Osteoblast (primary cell): ENCODE measurements at places on chromosomes 4 and X. TPM values are rescaled to one million over a fixed set of nuclear protein-coding genes. Genes with fewer than 3 reads are reported as not detected.

DNA sequence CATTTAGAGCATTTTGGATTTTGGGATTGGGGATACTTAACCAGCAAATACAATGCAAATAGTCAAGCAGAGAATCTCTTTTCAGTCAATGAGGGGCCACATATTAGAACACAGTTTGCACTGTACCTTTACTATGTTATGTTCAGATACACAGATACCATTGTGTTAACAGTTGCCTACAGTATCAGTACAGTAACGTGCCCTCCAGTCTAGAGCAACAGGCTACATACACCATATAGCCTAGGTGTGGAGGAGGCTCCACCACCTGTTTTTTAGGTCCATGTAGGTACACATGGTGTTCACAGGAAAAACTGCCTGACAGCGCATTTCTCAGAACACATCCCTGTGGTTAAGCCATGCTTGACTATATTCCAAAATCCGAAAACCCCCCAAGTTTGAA is 9.1 kb downstream of the GRPEL1 start:
- H3K27ac ChIP-seq: no peak overlapping the region
- H3K36me3 ChIP-seq: peaks cover 70% of the 10 kb centered on the region
- H3K4me3 ChIP-seq: no peak overlapping the region
- peaks cover 5% of the 10 kb centered on the region for H3K4me1 ChIP-seq

Gene IGFBP7
- 680 and 715 TPM in 2 replicates for total RNA-seq

GRCh38 chrX:14697451-14697850 is 168.1 kb downstream of the GLRA2 start:
- H3K27me3 ChIP-seq: no peaks in the 10 kb centered on the region
- DNase-seq: peak; percentile 15
- peaks cover 3% of the 10 kb centered on the region for H3K4me1 ChIP-seq
- H3K36me3 ChIP-seq: no peaks in the 10 kb centered on the region
- no peak overlapping the region for H3K27ac ChIP-seq

DNA sequence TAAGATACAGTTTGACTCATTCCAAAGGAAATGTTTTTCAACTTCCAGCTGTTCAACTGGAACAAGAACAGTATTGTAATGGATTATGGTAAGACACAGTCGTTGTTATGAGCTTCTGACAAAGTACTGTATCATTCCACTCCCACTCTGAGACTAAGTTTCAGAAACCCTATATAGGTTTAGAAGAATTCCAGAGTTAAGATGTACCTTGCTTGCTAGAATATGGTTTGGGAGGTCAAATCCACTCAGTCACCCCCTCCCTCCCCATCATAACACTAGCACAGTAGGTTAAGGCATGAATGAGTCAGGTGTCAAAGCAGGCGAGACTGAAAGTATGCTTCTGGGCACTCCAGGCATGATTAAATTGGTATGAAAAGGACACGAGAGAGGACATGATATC is 339.7 kb downstream of the DMD start:
- H3K27ac ChIP-seq: no peak overlapping the region
- H3K36me3 ChIP-seq: no peaks in the 10 kb centered on the region
- DNase-seq: no peak
- no peak overlapping the region for H3K4me3 ChIP-seq
- H3K4me1 ChIP-seq: no peaks in the 10 kb centered on the region

Gene TCEAL2
- total RNA-seq: not detected in 2 replicates

- H3K27ac ChIP-seq: no peak overlapping the region
- peaks cover 32% of the 10 kb centered on the region for H3K36me3 ChIP-seq
- no peaks in the 10 kb centered on the region for H3K4me1 ChIP-seq
- no peak overlapping the region for H3K4me3 ChIP-seq
- no peaks in the 10 kb centered on the region for H3K27me3 ChIP-seq
Measured at GRCh38 chr4:102585329-102585728, 84.2 kb downstream of the NFKB1 start.

DNA sequence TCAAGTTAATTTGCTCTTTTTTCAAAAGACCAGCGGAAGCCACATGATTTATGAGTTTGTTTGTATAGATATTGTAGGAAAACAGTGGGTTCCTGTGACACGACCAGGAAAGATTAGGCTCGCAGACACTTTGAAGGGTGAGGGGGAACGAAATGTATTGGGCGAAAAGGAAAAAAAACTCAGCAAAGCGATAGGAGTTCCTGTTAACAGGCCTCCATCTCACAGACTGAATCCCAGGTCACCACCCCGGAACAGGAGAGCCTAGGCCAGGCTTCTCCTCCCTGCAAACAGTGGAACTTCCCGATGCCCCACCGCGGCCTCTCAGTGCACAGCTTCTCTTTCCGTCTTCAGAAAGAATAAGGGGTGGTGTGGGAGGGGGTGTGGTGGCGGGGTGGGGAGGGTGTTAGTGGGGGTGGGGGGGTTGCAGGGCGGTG is 181.8 kb upstream of the GPRIN3 start:
- peaks cover 16% of the 10 kb centered on the region for H3K4me1 ChIP-seq
- no peak for DNase-seq
- no peak overlapping the region for H3K27ac ChIP-seq
- H3K27me3 ChIP-seq: no peaks in the 10 kb centered on the region
- no peaks in the 10 kb centered on the region for H3K36me3 ChIP-seq

Gene TAF7L
- 0.29 and 0.36 TPM in 2 replicates for total RNA-seq

Gene ABHD18
- total RNA-seq: 8.3 and 10.1 TPM in 2 replicates

Gene CLDN34
- total RNA-seq: under 0.01 TPM in 1 of 2 replicates, not detected in the other

GRCh38 chrX:24487571-24487970 is 22.5 kb downstream of the PDK3 start:
- H3K4me3 ChIP-seq: no peak overlapping the region
- DNase-seq: no peak
- H3K27me3 ChIP-seq: no peaks in the 10 kb centered on the region
- no peaks in the 10 kb centered on the region for H3K36me3 ChIP-seq
- H3K4me1 ChIP-seq: no peaks in the 10 kb centered on the region
- H3K27ac ChIP-seq: no peak overlapping the region

DNA sequence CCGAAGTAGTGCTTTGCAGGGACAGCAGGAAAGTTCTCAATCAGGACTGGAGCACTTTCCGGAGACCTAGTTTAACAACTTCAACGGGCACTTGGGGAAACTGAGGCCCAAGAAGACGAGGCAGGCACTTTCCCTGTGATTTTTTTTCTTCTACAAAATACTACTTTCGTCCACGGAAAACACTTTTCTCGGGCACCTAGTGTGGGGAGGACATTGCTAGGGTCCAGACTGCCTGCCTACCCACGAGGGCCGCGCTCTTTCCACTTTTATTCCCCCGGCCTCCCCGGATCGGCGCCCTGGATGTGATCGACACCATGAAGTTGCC is 125.4 kb upstream of the CXorf66 start:
- no peak overlapping the region for H3K4me3 ChIP-seq
- peaks cover 4% of the 10 kb centered on the region for H3K27me3 ChIP-seq
- no peak overlapping the region for H3K27ac ChIP-seq

DNA sequence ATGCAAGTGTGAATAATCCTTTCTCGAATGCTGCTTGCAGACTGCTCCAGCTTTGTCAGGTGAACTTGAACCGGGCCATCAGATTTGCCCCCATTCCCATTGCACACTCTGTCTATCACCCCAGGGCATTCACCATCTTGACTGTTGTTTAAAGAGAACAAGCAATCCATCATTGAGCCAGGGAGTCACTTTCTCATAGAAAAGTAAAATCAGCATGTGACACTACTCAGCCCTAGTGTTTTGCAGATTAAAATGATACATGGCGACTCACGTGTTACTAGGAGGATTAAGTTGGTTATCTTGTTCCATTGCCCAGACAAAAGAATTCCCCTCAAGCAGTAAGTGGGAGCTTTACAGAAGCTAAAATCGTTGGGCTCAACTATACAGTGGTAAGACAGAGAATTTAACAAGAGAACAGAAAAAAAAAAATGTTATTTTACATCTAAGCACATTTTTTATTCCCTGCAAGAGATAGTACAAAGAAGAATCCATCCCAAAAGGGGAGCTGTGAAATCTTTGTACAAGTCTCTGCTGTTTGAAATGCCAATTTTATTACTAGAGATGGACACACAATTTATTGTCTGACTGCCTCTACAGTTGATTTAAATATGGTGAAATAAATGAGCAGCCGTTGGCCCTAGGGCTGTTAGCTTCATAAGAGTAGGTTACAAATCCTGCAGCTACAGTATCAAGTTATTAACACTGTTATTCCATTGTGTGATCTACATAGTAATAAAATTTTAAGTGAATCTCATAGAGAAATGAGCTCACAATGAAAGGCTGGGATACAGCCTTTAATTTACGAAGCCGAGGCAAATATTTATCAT is 67.5 kb downstream of the NEUROG2 start:
- DNase-seq: peak; percentile 57
- no peak overlapping the region for H3K27ac ChIP-seq
- no peaks in the 10 kb centered on the region for H3K4me1 ChIP-seq
- H3K27me3 ChIP-seq: no peaks in the 10 kb centered on the region
- no peaks in the 10 kb centered on the region for H3K36me3 ChIP-seq
- H3K4me3 ChIP-seq: no peak overlapping the region

Gene TKTL1
- total RNA-seq: not detected in 2 replicates

DNA sequence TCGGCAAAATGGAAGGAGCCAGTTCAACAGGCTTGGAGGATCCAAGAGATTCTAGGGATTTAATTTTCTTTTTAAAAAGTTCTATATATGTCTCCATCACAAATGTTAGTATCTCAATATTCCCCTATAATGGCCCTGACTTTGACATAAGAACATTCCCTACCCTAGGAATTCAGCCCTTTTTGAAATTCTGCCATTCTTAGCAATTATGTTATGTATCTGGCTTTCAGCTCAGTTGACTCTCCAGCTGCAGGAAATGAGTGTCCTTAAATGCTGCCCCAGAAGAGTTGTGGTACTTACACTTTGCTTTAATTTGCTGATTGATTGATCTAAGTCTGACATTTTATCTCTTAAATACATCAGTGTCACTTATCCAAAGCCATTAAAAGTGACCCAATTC is 1454.3 kb downstream of the FSTL5 start:
- no peaks in the 10 kb centered on the region for H3K36me3 ChIP-seq
- H3K4me3 ChIP-seq: no peak overlapping the region
- no peaks in the 10 kb centered on the region for H3K27me3 ChIP-seq
- H3K27ac ChIP-seq: no peak overlapping the region
- DNase-seq: no peak
- H3K4me1 ChIP-seq: no peaks in the 10 kb centered on the region

Gene CYSLTR1
- total RNA-seq: under 0.01 TPM in 1 of 2 replicates, not detected in the other

GRCh38 chrX:11540532-11541377 is 125.0 kb downstream of the ARHGAP6 start:
- H3K36me3 ChIP-seq: no peaks in the 10 kb centered on the region
- peak; percentile 32 for DNase-seq

DNA sequence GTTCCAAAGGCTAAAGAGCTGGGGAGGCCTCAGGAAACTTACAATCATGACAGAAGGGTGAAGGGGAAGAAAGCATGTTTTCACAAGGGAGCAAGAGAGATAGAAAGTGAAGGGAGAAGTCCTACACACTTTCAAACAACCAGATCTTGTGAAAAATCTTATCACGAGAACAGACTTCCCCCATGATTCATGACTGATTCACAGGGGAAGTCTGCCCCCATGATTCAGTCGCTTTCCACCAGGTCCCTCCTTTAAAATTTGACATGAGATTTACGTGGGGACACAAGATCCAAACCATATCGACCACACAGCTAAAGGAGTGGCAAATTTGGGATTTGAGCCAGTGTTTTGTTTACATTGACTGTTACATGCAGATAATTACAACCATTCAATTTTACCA is 971.1 kb upstream of the HS3ST1 start:
- H3K4me3 ChIP-seq: no peak overlapping the region
- H3K36me3 ChIP-seq: no peaks in the 10 kb centered on the region
- H3K27ac ChIP-seq: no peak overlapping the region
- H3K4me1 ChIP-seq: no peaks in the 10 kb centered on the region
- H3K27me3 ChIP-seq: no peaks in the 10 kb centered on the region
- DNase-seq: peak; percentile 49

Gene OTC
- total RNA-seq: not detected in 2 replicates

DNA sequence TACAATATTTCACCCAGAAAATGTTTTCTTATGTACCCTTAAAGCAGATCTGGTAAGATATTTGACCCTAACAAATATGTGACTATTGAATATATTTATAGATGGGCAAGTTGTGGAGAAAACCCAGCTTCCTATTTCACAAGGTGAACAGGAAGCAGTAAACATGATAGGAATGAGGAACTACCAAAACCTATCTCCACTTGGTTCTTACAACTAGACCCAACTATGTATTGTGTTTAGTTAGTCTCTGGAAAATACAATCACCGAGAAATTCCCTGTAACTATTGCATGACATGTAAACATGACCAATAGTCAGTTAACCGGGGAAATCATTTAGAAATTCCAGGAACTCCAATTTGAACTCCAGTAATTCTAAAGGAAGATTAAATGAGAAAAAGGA is 8.4 kb upstream of the RXFP1 start:
- H3K27ac ChIP-seq: no peak overlapping the region
- no peaks in the 10 kb centered on the region for H3K4me1 ChIP-seq
- DNase-seq: no peak

Gene NHSL2
- total RNA-seq: 1.1 and 1.8 TPM in 2 replicates

GRCh38 chr4:26717332-26717731 is 133.4 kb downstream of the TBC1D19 start:
- no peak overlapping the region for H3K27ac ChIP-seq
- no peak overlapping the region for H3K4me3 ChIP-seq
- no peak for DNase-seq
- H3K36me3 ChIP-seq: no peaks in the 10 kb centered on the region
- H3K27me3 ChIP-seq: no peaks in the 10 kb centered on the region
- H3K4me1 ChIP-seq: peaks cover 7% of the 10 kb centered on the region

GRCh38 chrX:56793112-56793430 is 64.0 kb downstream of the NBDY start:
- H3K36me3 ChIP-seq: no peaks in the 10 kb centered on the region
- DNase-seq: no peak
- H3K27ac ChIP-seq: no peak overlapping the region
- no peaks in the 10 kb centered on the region for H3K4me1 ChIP-seq
- H3K4me3 ChIP-seq: no peak overlapping the region

DNA sequence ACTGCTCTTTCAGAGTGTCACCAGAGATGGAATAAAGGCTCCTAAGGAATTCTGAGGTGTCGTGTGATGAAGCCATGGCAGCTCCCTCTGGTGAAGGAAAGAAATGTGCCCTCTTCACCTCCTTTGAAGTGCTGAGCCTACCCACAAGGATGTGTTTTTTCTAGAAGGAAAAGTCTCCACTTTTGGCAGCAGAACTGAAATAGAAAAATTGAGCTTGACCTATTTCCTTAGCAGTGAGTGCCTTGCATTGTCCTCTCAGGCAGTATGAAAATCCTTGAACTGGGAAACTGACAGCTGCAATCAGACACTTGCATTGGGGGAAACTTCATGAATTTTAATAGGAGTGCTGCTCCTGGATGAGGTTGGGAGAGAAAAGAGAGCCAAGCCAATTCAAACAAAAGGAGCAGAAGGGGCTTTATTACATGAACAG is 95.2 kb downstream of the DCLK2 start:
- peaks cover 44% of the 10 kb centered on the region for H3K4me1 ChIP-seq
- H3K4me3 ChIP-seq: no peak overlapping the region
- no peak overlapping the region for H3K27ac ChIP-seq
- no peaks in the 10 kb centered on the region for H3K36me3 ChIP-seq
- no peaks in the 10 kb centered on the region for H3K27me3 ChIP-seq

Gene CT47B1
- not detected in 2 replicates for total RNA-seq

DNA sequence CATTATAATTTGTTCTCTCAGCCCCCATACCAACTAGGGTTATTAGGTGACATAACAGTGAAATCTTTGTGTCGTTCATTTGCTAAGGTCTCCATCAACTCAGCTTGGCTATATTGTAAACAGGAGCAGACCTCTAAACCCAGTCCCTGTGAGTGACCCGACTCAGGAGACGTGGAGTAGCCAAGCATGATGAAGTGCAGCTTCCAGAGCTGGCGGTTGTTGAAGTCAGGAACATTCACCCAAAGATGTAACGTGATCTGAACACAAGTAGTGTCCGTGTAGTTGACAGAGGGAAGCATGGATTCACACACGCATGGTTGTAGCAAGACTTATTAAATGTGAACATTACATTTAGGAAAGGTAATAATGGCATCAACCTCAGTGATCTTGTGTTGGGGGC is 102.3 kb downstream of the FAM193A start:
- H3K27ac ChIP-seq: no peak overlapping the region
- no peaks in the 10 kb centered on the region for H3K4me1 ChIP-seq
- no peak overlapping the region for H3K4me3 ChIP-seq
- peaks cover 43% of the 10 kb centered on the region for H3K36me3 ChIP-seq
- no peak for DNase-seq
